DMS79 (cell line): ENCODE measurements at places on chromosomes 1 and 21.

DNA sequence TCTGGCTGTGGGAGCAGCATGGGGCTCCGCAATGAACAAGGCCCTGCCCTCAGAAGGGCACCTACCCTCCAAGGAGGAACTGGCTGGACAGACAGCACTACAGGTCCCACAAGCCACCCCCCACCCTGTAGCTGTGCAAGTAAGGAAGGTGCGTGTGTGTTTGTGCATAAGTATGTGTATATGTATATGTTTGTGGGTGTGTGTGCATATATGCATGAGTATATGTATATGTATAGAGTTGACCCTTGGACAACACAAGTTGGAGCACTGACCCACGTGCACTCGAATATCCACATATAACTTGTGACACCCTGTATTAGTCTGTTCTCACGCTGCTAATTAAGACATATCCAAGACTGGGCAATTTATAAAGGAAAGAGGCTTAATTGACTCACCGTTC lies 22.6 kb upstream of the TENT5C start:
- DNase-seq: no peak

DNA sequence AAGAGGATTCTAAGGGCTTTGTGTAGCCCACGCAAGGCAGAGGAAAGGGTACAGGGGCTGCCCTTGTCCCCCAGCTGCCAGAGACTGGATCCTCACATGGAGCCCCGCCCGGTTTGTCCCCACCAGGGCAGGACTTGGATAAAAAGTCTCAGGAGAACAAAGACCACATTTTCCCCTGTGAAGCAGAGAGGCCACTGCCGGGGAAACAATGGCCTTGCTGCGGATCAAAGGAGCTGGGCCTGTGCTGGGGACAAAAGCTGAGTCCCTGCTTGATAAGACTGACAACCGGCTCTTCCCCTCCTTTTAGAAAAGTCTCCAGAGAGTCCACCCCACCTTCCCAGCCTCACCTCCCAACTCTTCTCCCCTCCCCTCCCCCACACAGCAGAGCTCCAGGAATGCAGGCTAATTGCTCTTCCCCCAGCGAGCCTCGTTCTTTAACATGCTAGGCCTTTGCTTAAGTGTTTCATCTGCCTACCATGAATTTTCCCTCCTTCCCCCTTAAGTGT lies 142.4 kb downstream of the PLPP3 start:
- DNase-seq: no peak

- DNase-seq: no peak
Observed at GRCh38 chr1:201795066-201795465, 33.9 kb upstream of the IPO9 start.

DNA sequence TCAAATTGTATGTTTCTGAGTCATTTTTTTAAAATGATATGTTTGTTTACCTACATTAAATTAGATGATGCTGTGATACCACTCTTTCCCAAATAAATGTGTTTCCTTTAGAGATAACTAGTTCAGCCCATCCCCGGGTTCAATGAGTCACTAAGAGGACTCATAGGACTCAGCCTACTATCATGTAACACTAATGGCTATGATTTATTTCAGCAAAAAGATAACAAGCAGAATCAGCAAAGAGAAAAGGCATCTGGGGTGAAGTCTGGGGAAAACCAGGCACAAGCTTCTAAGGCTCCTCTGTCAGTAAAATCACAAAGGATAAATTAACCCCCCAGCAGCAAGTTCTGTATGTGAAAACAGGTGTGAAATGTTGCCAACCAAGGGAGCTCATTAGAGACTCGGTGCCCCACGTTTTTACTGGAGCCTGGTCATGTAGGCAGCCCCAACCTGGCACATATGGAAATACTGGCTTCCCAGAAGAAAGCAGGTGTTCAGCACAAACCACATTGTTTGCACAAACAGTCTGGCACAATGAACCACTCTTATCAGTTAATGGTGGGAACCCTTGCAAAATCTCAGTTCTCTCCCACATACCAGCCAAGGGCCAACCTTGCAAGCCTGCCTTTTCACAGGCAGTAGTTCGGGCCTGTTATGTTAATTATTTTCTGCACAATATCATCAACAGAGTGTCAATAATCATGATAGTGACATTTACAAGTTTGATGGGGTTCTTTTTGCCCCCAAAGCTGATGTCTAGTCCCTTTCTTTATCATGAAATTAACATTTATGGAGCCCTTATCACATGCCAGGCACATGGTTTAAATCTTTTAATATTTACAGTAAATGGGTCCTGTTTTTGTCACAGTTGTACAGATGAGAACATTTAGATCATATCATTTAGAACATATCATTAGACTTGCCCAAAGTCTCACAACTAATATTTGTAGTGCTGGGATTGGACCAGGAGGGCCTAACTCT lies 23.1 kb upstream of the CNN3 start:
- DNase-seq: peak; percentile 76

GRCh38 chr1:6034750-6035096 lies 11.0 kb upstream of the KCNAB2 start:
- no peak for DNase-seq

DNA sequence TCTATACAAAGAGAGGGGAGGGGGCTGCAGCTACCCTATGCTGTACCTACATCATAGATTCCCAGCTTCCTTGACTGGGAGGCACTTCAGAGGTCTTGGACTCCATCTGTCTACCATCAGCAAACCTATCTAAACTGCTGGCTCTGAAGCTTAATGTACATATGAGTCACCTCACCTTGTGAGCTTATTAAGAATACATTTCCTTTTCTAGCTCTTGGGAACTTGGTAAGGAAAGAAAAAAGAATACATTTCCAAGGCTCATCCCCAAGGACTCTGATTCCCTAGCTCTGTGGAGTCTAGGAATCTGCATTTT lies 50.0 kb upstream of the PRELP start:
- no peak for DNase-seq

DNA sequence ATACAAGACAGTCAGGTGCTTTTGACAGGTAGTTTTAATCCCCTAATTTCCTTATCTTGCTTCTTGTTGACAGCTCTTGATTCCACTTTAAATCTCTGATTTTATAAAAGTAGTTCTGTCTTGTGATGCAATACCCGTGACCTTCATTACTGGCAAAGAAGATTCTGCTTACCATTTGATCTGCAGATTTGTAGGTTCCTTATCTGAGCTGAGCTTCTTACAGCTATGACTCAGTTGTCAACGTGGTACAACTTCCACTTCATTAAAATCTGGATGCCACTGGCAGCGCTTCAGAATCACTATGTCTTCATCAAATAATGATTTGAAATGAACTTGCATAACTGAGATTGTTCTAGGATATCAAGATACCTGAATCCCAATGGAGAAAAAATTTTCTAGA lies 543.6 kb upstream of the B3GALT2 start:
- DNase-seq: no peak

DNA sequence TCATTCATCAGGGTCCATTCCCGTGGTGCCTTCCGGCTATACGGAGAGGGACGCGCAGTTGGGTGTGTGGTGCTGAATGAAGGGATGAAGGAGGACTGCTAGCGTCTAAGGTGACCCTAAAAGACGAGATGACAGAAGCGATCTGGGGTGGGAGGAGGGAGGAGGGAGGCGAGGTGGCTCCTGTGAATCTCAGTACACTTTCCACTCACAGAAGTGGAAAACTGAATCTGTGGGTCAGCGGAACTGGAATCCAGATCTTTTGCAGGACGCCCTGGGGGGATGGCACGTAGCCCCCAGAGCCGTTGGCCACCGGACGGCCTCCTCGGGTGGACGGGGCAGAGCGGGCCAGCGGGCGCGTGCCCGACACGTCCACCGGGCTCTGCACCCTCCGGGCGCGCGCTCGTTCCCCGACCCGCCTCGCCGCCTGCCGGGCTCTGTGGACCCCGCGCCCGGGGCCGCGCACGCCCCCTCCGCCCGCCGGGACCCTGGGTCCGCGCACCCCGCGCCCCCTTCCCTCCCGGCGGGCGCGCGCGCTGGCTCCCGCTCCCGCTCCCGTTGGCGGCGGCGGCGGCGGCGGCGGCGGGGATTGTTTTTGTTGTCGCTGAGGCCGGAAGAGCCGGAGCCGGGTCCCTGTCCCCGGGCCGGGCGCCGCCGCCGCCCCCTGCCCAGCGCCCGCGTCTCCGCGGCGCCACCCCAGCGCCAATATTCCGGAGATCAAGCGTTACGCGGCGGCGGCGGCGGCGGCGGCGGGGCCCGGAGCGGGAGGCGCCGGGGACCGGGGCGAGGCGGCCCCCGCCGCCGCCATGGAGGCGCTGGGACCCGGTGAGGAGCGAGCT lies at the start of gene AGO4:
Gene AGO4, plus strand, starts transcription at position 403 of the 836 bp plus-strand sequence. Its CDS starts 401 bp downstream, at position 804.
- no peak for DNase-seq

GRCh38 chr1:81887421-81888144 lies 86.8 kb downstream of the ADGRL2 start:
- no peak for DNase-seq

DNA sequence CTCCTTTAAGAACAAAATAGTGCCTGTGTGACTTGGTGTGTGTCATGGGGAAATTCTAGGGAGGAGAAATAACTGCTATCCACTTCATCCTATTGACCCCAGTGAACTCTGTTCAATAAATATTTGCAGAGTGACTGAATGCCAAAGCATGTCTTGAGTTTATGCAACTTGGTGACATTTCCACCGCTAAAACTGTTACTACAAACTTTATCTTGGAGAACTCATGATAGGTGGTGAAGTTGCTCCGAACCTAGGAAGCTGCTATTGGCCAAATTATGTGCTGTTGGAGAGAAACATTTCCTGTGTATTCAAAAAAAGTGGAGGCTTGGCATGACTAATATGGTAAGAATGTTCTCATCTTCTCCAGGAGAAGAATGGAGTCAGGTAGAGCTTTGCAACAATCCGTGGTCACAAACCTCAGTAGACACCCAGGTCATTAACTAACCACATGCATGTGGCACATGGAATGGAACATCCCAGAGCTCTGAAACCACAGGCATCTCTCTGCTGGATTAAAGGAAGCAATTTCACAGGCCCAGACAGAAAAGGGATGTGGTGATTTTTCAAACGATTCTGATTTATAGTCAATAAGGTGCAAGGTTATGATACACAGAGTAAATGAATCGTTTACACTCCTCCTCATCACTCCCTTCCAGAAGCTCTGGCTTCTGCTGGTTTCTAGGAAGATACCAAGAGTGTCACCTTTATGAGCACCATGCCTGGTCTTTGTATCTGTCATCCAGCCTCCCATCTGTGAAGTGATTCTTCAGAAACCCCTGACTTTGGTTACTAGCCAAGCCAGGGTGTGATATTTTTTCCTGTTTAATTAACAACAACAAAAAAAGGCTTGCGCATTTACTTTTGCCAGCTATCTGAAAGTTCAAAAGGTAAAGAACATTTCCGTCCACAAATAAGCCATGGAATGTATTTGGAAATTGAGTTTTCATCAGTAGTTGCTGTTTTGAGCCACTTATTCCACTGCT lies 361.1 kb downstream of the TGFB2 start:
- DNase-seq: no peak

DNA sequence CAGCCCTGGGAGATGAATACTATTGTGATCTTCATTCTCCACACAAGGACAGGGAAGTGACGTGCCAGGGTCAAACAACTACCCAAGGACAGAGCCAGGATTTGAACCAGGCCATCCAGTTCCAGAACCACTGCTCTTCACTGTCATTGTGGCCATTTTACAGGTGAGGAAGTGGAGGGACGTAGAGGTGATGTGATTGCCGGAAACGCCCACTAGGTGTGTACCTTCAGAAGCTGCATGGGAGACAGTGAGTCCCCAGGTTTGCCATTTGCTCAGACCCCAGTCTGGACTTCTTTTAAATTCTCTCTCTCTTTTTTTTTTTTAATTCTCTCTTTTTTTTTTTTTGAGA lies 207.6 kb upstream of the TMEM51 start:
- DNase-seq: no peak

- no peak for DNase-seq
Observed at GRCh38 chr1:54304518-54304917, 101.7 kb downstream of the SSBP3 start.

DNA sequence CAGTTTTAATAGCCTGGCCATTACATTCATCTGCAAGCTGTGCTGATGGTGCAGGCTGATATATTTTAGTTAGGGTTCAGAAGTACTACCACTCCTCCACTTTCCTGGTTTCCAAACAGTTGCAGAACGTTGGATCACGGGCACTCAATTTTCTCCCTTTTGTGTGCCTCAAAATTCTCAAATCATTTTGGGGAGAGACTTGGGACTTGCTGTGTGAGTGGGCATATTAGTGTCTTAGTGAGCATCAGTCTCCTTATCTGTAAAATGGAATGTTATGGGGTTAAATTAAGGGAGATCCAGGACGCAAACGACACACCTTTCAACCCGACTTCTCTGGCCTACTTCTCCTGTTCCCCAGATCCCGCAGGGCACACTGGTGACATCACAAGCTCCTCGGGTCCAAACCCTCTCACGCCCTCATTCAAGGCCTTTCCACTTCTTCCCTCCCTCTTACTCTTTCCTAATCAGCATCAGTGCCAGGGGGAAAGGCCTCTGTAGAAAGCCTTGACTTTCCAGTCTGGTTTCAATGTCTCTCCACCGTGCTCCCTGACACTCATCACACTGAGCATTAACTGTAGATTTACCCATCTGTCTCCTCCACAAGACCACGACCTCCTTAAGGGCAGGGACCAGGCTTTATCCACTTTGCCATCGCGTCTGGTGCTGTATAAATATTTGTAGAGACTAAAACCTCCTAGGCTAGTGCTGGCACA lies 1.2 kb downstream of the PIGP start:
- peak; percentile 57 for DNase-seq

DNA sequence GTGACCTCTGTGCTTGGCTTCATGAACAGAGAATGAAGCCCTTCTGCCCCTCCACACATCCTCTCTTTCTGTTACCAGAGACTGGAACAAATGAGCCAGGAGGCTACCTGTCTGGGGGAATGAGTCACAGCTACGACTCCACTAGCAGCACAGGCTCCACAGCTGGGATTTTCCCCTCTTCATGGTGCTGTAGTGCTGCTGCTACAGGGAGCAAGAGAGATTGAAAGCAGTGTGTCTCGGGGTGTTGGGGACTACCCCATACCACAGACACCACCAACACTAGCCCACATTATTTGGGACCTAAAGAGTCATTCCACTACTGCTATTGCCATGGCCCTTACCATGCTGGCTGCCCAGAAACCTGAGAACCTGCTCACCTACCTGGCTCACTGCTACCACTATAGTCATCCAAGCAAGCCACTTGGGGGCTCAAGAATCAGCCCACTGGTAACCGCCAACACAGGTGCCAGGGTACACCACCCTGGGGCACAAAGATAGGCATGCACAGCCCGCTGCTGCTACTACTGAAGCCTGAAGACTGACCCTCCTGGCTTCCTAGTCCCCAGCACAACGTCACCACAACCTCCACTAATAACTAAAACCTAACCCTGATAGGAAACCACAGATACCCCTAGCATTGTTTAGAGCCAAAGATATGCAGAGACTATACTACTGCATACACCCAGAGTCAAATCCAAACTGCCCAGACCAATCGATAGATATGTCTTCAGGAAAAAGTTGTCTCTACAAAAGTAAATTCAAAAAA lies 17.7 kb downstream of the CD1E start:
- no peak for DNase-seq

- no peak for DNase-seq
Observed at GRCh38 chr1:68791800-68792199, 294.9 kb upstream of the DEPDC1 start.

- no peak for DNase-seq
Observed at GRCh38 chr21:35145626-35146233, 96.6 kb upstream of the RUNX1 start.

GRCh38 chr21:38794978-38795377 lies 10.8 kb upstream of the ETS2 start:
- no peak for DNase-seq

GRCh38 chr1:7768583-7768982 lies 2.5 kb upstream of the VAMP3 start:
- no peak for DNase-seq

- DNase-seq: no peak
Observed at GRCh38 chr1:3071565-3072390, 2.8 kb downstream of the PRDM16 start.

- DNase-seq: no peak
Observed at GRCh38 chr21:45506241-45506817, 35.9 kb downstream of the SLC19A1 start.

GRCh38 chr21:35573472-35574374 lies 486.6 kb downstream of the SETD4 start:
- no peak for DNase-seq
